Activated CD4-positive, alpha-beta T cell treated with anti-CD3 and anti-CD28 coated beads, Interleukin-2, amount 50 U/mL, for 24 hours (primary cell): ENCODE measurements at places on chromosomes 6 and 20.
A peak's percentile ranks its signal among the peaks of the same experiment; 100 is the strongest.

GRCh38 chr6:137647762-137648447 is 153.7 kb upstream of the OLIG3 start:
- DNase-seq = no peak

GRCh38 chr6:168167431-168168315 is 88.7 kb upstream of the FRMD1 start:
- DNase-seq = no peak

GRCh38 chr6:21998582-21998981 is 298.3 kb downstream of the PRL start:
- no peak for DNase-seq

GRCh38 chr20:19735446-19735845 is 22.6 kb upstream of the RIN2 start:
- no peak for DNase-seq

- no peak for DNase-seq
These were observed 64.7 kb upstream of the NFATC2 start for GRCh38 chr20:51607170-51607569.

DNA sequence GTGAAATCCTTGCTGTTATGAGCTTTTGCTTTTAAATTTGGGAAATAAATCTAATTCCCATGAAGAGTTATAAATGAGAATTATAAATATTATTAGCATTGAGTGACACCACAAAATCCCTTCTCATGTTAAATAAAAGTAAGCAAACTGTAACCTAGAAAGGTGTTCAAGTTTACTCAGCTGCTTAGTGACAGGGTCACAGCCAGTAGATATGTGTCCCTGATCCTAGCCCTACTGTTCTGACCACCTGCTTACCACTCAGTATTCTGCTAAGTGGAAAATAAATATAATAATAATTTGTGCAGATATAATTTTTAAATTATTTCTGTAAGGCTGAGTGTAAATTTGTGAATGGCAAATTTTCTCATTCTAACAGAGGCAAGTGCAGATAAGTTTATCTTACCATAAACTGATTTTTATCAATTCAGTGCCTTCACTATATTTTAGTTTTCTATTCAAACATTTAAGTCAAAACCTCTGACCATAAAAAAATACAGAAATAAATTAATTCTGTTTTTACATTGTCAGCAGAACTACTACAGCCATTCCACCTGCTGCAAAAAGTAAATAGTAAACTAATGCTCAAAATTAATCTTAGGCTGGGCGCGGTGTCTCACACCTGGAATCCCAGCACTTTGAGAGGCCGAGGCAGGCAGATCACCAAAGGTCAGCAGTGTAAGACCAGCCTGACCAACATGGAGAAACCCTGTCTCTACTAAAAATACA is 118.2 kb downstream of the TENT5A start:
- DNase-seq = no peak

- no peak for DNase-seq
These were observed 26.7 kb downstream of the RALGAPB start for GRCh38 chr20:38499366-38499765.

DNA sequence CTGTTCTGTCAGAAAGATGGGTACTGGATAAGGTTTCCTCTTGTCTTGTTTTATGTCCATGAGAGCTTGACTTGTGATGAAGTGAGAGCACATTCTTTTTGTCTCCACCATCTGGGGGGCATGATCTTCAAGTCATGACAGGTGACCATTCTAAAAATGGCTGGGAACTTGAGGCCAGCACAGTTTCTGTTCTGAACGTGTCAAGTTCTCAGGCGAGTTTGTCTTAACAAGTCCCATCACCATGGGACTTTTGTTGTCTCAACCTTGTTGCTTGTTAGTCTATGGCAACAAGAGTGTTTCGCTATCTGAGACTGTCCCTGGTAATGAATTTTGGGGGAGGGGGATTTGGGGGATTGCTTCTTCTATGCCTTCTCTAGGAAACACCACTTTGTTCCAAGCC is 25.6 kb upstream of the ENPP4 start:
- DNase-seq = no peak

- DNase-seq = no peak
These were observed 67.8 kb upstream of the ANKEF1 start for GRCh38 chr20:9966966-9967365.

DNA sequence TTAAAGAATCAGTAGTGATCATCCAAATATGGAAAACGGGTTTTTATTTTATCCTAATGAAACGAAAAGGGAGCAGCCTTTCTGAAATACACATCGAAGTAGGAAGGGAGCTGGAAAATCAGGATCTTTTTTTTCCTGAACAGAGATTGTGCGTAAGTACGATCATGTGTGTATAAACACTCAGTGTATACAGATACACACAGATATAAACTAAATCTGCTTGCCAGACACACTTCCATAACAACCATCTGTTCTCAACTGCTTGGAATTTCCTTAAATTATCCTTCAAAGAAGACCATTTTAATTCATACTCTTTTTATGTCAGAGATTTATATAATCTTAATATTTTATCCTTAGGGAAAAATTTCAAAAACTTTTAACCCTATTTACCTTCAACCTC is 110.7 kb downstream of the CHD6 start:
- no peak for DNase-seq

DNA sequence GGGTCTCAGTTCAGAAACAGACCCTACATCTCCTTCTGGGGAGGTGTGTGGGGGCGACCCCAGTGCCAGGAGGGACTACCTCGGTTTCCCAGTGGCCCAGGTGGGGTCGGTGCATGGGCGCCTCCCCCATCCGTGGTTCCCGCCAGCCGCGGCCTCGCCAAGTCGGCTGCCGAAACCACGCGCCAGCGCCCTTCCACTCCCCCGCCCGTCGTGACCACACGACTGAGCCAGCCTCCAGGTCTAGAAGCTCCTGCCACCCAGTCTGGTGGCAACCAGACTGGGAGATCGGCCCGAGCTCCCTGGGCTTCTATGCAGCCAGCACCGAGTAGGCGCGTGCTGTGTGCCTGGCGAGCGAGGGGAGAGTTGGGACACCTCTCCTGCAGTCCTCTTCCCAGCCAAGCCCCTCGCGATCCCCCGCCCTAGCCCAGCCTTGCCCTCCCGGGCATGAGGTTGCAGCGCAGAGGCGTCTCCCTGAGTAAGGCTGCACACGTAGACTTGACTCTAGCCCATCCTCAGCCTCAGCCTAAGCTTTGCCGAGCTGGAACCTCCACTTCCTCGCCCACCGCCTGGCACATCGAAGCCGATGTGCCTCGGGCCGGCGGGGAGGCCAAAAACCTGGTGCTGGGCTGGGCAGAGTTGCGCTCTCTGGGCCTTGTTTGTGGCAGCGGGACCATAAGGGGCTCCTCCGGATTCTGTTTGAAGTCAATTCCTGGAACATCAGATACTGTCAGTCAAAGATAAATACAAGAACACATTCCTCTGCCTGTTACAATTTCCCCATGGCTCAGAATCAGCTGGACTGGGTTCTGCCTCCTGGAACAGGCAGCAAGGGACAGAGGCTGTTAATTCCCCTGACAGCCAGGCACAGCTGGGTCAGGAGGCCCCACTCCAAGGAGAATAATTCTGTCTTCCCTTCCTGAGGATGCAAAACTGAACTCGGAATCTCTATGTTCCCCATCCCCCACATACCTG is 1.5 kb upstream of the CPNE5 start:
- DNase-seq = no peak

GRCh38 chr6:41428996-41429421 is 93.6 kb downstream of the NCR2 start:
- peak; percentile 33 for DNase-seq

- DNase-seq = no peak
These were observed 44.1 kb upstream of the MOXD1 start for GRCh38 chr6:132445201-132445951.

GRCh38 chr20:46588532-46589511 is 38.4 kb upstream of the OCSTAMP start:
- DNase-seq = no peak
